Putamen (tissue), 1 donor: ENCODE measurements at places on chromosomes 16 and 17.

- no peak for DNase-seq
These were observed 709 bp downstream of the STAT5A start for GRCh38 chr17:42288803-42289610.

DNA sequence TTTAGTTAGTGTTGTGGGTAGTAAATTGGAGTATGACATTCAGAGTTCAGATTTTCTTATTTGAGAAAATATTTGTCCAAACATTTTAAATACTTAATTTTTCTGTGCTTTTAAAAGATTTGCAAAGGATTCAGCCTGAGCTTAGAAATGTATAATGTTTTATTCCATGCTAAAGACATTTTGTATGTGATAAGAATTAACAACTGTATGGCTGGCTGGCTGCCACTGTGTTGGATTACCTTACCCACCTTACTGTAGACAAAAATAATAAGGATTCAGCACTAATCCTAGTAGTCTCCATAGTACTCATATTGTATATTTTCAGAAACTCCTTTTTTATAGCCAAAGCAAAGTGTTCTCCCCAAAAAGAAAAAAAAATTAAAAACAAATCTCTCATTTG is 74.8 kb downstream of the TANC2 start:
- DNase-seq: no peak

GRCh38 chr17:56203430-56203829 is 50.2 kb downstream of the ANKFN1 start:
- DNase-seq: no peak

GRCh38 chr16:14405611-14406537 is 224.2 kb downstream of the PARN start:
- DNase-seq: no peak

- no peak for DNase-seq
These were observed 526 bp upstream of the RNASEK start for GRCh38 chr17:7011942-7012254.

- DNase-seq: no peak
These were observed 15.5 kb downstream of the ZNHIT3 start for GRCh38 chr17:36501963-36502362.
